Uterus (tissue), 4 donors: ENCODE measurements at places on chromosomes 3 and 15. TPM values are rescaled to one million over a fixed set of nuclear protein-coding genes. Genes with fewer than 3 reads are reported as not detected.

GRCh38 chr3:169615833-169616232 lies 47.7 kb downstream of the MECOM start:
- no peak overlapping the region for H3K27ac ChIP-seq
- H3K4me1 ChIP-seq: no peaks in the 10 kb centered on the region
- no peak for DNase-seq
- no peaks in the 10 kb centered on the region for H3K27me3 ChIP-seq

GRCh38 chr15:52785672-52786406 lies 4.3 kb downstream of the ONECUT1 start:
- H3K4me3 ChIP-seq: no peak overlapping the region
- H3K27me3 ChIP-seq: peaks cover 77% of the 10 kb centered on the region
- no peaks in the 10 kb centered on the region for H3K4me1 ChIP-seq
- no peak for DNase-seq
- H3K36me3 ChIP-seq: no peaks in the 10 kb centered on the region

GRCh38 chr3:120608506-120608905 lies 12.4 kb downstream of the NDUFB4 start:
- no peak overlapping the region for H3K4me3 ChIP-seq
- no peak for DNase-seq
- no peaks in the 10 kb centered on the region for H3K36me3 ChIP-seq
- H3K27me3 ChIP-seq: no peaks in the 10 kb centered on the region

GRCh38 chr3:35664460-35664919 lies 25.2 kb downstream of the ARPP21 start:
- no peaks in the 10 kb centered on the region for H3K36me3 ChIP-seq
- DNase-seq: no peak
- no peak overlapping the region for H3K4me3 ChIP-seq
- H3K27me3 ChIP-seq: no peaks in the 10 kb centered on the region

GRCh38 chr3:63949005-63949404 lies 36.8 kb upstream of the SCAANT1 start:
- no peaks in the 10 kb centered on the region for H3K27me3 ChIP-seq
- H3K27ac ChIP-seq: no peak overlapping the region
- H3K36me3 ChIP-seq: no peaks in the 10 kb centered on the region
- DNase-seq: no peak
- peaks cover 5% of the 10 kb centered on the region for H3K4me1 ChIP-seq

DNA sequence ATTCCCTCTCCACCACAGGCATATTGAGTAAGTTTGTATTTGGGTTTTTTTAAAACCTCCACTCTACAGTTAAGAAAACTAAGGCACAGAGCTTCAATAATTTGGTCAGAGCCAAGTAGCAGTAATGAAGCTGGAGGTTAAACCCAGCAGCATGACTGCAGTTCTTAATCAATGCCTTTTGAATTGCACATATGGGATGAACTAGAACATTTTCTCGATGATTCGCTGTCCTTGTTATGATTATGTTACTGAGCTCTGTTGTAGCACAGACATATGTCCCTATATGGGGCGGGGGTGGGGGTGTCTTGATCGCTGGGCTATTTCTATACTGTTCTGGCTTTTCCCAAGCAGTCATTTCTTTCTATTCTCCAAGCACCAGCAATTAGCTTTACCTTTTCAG lies 1.6 kb upstream of the CCR5 start:
- no peak overlapping the region for H3K27ac ChIP-seq
- DNase-seq: no peak
- no peaks in the 10 kb centered on the region for H3K27me3 ChIP-seq
- H3K4me1 ChIP-seq: no peaks in the 10 kb centered on the region

DNA sequence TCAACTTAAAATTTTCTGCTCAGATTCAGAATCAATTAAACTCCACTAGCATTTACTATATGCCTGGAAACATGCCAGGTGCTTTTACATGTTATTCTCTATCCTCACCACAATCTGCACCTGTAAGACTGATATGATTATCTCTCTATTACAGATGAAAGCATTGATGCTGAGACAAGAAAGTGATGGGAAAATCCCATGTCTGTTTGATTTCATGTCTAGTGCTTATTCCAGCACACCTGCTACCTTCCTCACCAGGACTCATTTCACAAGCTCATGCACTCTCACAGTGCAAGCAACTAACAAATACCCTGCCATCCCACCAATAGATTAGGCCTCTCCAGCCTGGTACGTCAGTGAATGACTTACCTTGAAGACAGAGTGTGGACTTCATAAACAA lies 25.0 kb upstream of the BCL6 start:
- DNase-seq: no peak
- no peak overlapping the region for H3K4me3 ChIP-seq
- H3K4me1 ChIP-seq: no peaks in the 10 kb centered on the region
- H3K27me3 ChIP-seq: no peaks in the 10 kb centered on the region

GRCh38 chr15:89423981-89424380 lies 72.4 kb downstream of the RHCG start:
- H3K36me3 ChIP-seq: no peaks in the 10 kb centered on the region
- no peak for DNase-seq
- H3K4me1 ChIP-seq: no peaks in the 10 kb centered on the region
- peaks cover 8% of the 10 kb centered on the region for H3K27me3 ChIP-seq
- no peak overlapping the region for H3K4me3 ChIP-seq

DNA sequence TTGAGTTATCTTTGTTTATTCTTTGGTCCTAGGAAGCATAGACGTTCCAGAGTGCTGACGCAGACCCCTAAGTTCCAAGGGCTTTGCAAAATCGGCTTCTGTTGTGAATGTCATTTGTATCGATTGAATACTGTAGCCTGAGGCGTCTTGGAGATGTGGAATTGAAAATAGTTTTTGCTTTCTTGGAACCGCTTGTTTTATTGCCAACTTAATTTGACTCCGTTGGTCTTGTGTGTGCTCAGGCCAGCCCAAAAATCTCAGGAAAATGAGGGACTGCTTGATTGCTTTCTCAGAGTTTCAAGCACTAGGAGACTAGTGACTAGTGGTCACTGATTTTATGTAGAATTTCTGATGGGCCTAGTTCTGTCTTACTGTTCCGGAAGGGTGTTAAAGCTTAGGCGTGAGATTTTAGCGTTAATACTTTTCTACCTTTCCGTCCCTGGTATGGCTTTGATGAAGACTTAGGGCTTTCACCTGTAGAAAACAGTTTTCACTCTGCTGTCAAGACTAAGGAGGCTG lies 263 bp upstream of the UTS2B start:
- no peaks in the 10 kb centered on the region for H3K27me3 ChIP-seq
- H3K4me3 ChIP-seq: peak overlapping the region; percentile 91
- no peaks in the 10 kb centered on the region for H3K4me1 ChIP-seq
- H3K27ac ChIP-seq: peak overlapping the region; percentile 94

GRCh38 chr15:39882602-39883001 lies 37.5 kb downstream of the GPR176 start:
- no peaks in the 10 kb centered on the region for H3K27me3 ChIP-seq
- no peak overlapping the region for H3K4me3 ChIP-seq
- no peak overlapping the region for H3K27ac ChIP-seq
- no peak for DNase-seq
- no peaks in the 10 kb centered on the region for H3K4me1 ChIP-seq

DNA sequence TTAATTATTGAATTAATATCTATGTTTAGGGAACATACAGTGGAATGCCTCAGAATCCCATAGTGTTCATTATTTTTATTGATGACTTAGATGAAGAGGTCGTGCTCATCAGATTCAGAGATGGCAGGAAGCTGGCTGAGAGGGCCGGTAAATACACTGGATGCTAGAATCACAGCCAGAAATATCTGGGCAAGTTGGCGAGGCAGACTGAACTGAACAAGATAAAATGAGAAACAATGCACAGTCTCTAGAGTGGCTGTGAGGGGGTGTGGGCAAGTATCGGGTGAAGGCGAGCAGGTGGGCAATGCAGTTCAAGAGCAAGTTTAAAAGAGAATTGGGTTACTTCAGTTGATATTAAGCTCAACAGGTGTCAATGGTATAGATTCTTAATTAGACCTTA lies 5.9 kb downstream of the DGKG start:
- no peak overlapping the region for H3K27ac ChIP-seq
- H3K4me1 ChIP-seq: no peaks in the 10 kb centered on the region
- no peak for DNase-seq
- H3K4me3 ChIP-seq: no peak overlapping the region
- H3K36me3 ChIP-seq: no peaks in the 10 kb centered on the region

- H3K4me1 ChIP-seq: no peaks in the 10 kb centered on the region
- H3K4me3 ChIP-seq: no peak overlapping the region
- no peaks in the 10 kb centered on the region for H3K27me3 ChIP-seq
- H3K27ac ChIP-seq: no peak overlapping the region
These were observed 96.7 kb upstream of the PLXNA1 start for GRCh38 chr3:126886217-126886616.

GRCh38 chr3:164806188-164806587 lies 272.1 kb downstream of the SI start:
- H3K27ac ChIP-seq: no peak overlapping the region
- no peak overlapping the region for H3K4me3 ChIP-seq
- no peaks in the 10 kb centered on the region for H3K27me3 ChIP-seq
- no peak for DNase-seq

DNA sequence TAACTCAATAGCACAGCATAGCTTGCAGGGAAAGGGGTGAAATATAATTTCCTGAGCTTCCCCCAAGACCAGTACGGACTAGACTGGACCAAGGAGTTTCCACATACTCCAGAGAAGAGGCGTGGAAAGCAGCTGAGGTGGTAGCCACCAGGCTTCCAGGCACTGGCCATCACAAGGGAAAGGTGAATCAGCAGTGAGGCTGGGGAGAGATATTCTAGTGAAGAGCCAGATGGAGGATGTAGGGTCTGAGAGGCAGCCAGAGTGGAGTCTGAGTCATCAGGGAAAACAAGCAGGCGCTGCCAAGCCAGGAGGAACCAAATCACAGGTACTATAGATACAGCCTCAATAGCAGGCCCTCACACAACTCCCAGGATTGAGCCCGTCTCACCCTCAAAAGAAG lies 9.6 kb upstream of the RASA2 start:
- no peak overlapping the region for H3K4me3 ChIP-seq
- no peaks in the 10 kb centered on the region for H3K36me3 ChIP-seq
- H3K4me1 ChIP-seq: no peaks in the 10 kb centered on the region
- H3K27ac ChIP-seq: no peak overlapping the region
- H3K27me3 ChIP-seq: no peaks in the 10 kb centered on the region

- no peaks in the 10 kb centered on the region for H3K4me1 ChIP-seq
- H3K4me3 ChIP-seq: no peak overlapping the region
- no peak for DNase-seq
- H3K27ac ChIP-seq: no peak overlapping the region
- no peaks in the 10 kb centered on the region for H3K36me3 ChIP-seq
These were observed 217.8 kb downstream of the UACA start for GRCh38 chr15:70545526-70545925.

- no peaks in the 10 kb centered on the region for H3K27me3 ChIP-seq
- no peaks in the 10 kb centered on the region for H3K4me1 ChIP-seq
- no peaks in the 10 kb centered on the region for H3K36me3 ChIP-seq
These were observed 115.6 kb upstream of the PLXNA1 start for GRCh38 chr3:126867190-126867862.

GRCh38 chr3:39502838-39503145 lies 35.3 kb downstream of the MOBP start:
- no peak overlapping the region for H3K27ac ChIP-seq
- no peaks in the 10 kb centered on the region for H3K27me3 ChIP-seq
- DNase-seq: no peak
- no peaks in the 10 kb centered on the region for H3K36me3 ChIP-seq
- no peak overlapping the region for H3K4me3 ChIP-seq

DNA sequence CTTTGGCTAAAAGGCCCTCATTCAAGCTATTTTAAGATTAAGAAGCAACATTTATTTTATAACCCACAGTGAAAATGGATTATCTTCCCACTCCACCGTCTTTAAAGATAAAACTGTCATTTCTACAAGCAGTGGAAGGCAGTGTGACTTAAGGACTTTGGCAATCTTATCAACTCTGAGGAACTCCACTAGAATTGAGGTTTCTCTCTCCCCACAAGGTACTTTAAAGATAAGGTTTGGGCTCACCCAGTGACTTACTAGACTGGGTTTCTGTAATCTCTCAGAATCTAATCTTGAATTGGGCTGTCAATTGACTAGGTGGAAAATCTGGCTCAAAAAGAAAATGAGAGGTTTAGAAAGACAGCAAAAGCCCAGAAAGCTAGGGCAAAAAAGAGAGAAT lies 21.7 kb downstream of the ZNF385D start:
- no peaks in the 10 kb centered on the region for H3K36me3 ChIP-seq
- H3K4me1 ChIP-seq: no peaks in the 10 kb centered on the region

GRCh38 chr3:82311901-82312300 lies 550.5 kb upstream of the GBE1 start:
- no peaks in the 10 kb centered on the region for H3K27me3 ChIP-seq
- H3K36me3 ChIP-seq: no peaks in the 10 kb centered on the region
- H3K4me3 ChIP-seq: no peak overlapping the region
- H3K4me1 ChIP-seq: no peaks in the 10 kb centered on the region
- H3K27ac ChIP-seq: no peak overlapping the region

- H3K27me3 ChIP-seq: no peaks in the 10 kb centered on the region
- no peak for DNase-seq
- no peaks in the 10 kb centered on the region for H3K4me1 ChIP-seq
- no peak overlapping the region for H3K27ac ChIP-seq
These were observed 7.9 kb upstream of the FBXO22 start for GRCh38 chr15:75895731-75896130.

- no peaks in the 10 kb centered on the region for H3K36me3 ChIP-seq
- no peak for DNase-seq
- H3K27me3 ChIP-seq: no peaks in the 10 kb centered on the region
- no peak overlapping the region for H3K4me3 ChIP-seq
- no peaks in the 10 kb centered on the region for H3K4me1 ChIP-seq
These were observed 2.8 kb downstream of the MAGI1 start for GRCh38 chr3:66035763-66036477.

DNA sequence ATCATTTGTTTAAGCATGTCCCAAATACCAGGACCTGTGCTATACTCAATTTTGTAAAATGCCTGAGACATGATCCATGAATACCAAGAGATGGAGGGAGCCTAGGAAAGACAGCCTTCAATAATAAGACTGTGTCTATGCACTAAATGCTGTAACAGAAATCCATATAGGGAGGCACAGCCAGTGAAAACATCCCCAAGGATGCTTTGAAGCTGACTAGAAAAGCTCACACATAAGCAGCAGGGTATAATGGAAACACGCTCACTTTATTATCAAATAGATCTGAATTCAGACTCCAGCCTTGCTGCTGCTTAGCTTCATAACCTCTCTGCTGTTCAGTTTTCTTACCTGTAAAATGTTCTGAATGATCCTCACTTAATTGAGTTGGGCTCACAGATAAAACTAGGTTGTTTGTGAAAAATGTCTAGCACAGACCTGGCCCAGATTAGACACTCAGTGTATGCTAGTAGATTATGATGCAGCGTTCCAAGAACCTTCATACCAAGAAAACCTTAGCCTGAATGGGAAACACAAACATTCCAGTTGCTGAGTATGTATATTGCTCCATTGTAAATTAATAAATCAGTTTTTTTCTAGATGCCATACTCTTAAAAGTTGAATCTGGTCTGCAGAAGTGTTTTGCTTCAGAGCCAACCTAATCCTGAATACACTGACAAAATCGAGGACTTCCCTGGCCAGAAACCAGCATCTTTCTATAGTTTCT lies 3.8 kb upstream of the LARP6 start:
- no peak for DNase-seq
- H3K27ac ChIP-seq: peak overlapping the region; percentile 59
- H3K4me1 ChIP-seq: no peaks in the 10 kb centered on the region
- no peak overlapping the region for H3K4me3 ChIP-seq
- H3K36me3 ChIP-seq: no peaks in the 10 kb centered on the region

The ANKRD34C gene
- not detected for total RNA-seq

The CAMK2N2 gene
- total RNA-seq: not detected

The FBXL2 gene
- total RNA-seq: 14.1 TPM
